ENCODE measurements at places on chromosomes 13 and 19.

- DNase-seq, result no peak
Measured at GRCh38 chr19:10971107-10971726, 10.4 kb downstream of the SMARCA4 start.

- no peak for DNase-seq
Measured at GRCh38 chr13:97108530-97108900, 113.6 kb upstream of the MBNL2 start.

DNA sequence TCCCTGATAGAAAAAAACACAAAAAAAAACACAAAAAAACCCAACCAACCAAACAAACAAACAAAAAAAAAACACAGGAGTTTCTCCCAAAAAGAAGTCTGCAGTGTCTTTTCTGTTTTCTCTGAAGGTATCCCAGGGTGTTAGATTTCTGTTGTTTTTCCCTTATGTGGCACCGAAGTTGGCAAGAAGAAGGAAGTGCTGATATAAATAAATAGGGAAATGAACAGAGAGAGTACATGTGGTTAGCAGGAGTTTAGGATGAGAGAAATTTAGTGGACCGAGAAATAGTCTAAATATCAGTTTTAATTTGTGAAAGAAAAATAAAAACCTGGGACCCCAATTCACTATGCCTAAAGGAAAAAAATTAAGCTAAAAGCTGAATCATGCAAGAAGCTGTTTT is 287.0 kb upstream of the SGCG start:
- DNase-seq, result no peak

- DNase-seq, result no peak
Measured at GRCh38 chr13:58893396-58893795, 1261.9 kb downstream of the PCDH17 start.

DNA sequence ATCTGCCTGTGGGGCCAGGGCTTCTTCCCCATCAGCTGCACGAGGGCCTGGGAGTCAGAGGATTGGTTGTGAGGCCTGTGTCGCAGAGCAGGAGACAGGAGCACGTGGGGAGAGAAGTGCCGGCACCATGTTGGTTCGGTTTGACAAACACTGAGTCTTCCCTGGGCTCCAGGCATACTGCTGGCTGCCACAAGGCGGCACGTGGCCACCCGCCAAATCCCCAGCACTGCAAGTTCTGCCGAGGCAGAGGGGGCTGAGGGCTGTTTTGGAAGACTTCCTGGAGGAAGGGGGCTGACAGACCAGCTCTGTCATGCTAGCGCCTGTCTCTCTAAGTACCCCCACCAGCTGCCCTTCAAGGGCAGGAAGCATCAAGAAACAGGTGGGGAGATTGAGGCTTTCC is 9.5 kb downstream of the SHANK1 start:
- no peak for DNase-seq

- DNase-seq, result no peak
Measured at GRCh38 chr13:75788481-75788981, 152.4 kb downstream of the LMO7 start.

GRCh38 chr19:30452931-30453330 is 80.7 kb downstream of the ZNF536 start:
- DNase-seq, result no peak

DNA sequence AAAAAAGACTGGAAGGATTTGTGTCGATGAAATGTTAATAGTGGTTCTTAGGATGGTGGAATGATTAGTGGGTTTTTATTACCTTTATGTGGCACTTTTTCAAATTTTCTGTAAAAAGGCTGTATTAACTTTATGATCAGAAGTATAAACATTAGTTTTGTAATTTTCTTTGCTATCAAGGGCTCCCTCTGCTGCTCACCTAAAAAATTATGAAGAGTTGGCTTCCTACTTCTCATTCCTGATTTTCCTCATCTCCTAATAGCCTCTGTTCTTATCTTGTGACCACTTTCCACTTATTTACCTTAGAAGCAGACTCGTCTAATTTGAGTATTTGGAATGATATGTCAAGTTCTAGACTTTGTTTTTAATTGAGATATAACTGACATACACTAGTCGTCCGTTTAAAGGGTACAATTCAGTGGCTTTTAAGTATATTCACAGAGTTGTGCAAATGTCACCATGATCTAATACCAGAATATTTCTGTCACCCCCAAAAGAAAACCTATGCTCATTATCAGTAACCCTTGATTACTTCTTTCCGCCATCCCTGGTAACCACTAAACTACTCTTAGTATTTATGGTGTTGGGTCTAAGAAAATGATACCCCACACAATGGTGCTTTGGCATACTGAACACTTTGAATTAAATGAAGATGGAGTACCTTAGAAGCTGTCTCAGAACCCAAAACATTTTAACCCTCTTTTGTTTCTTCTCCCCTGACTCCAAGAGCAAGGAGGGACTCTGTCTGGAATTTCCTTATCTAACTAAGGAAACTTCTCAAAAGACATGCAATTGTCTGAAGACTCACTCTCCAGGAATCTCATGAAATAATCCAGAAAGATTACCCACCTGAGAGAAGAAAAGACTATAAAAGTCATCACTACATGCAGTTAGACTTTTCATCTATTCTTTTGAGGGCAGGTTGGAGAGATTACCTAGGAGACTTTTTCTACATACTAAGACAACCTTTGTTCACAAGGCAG is 311.3 kb downstream of the DLEU7 start:
- DNase-seq, result no peak

DNA sequence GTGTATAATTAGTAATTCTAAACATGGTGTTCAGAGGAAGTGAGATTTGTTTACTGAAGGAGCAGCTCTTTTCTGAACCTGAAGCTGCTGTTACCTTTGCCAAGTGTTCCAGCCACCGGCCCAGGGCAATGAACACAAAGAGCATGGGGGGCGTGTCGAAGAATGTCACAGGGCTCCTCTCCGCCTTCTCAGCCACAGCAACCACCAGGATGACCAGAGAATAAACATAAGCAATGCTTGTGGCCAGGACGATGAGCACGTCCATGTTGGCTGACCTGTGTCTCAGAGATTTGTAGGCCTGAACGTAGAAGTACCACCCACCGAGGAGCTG is 53.1 kb downstream of the ATP7B start:
- no peak for DNase-seq

GRCh38 chr13:22126433-22127021 is 455.7 kb downstream of the FGF9 start:
- DNase-seq, result no peak

- DNase-seq, result no peak
Measured at GRCh38 chr13:78978381-78978998, 319.5 kb upstream of the OBI1 start.

DNA sequence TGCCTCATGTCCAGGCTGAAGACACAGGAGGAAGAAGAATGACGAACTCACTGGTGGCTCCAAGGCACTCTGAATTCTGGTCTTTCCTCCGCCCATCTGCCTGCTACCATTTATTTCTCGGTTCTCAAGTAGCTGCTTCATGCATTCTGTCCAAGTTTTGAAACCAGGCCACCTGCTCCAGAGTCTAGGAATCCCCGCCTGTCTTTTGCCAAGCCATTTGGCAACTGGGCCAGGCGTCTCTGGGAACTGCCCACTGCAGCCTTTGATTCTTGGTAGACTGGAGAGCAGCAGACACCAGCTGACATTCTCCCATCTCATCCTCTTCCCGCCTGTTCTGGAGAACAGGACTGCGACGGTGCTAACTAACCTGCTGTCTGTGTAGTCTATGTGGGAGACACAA is 10.8 kb downstream of the SLC35E1 start:
- DNase-seq, result no peak

GRCh38 chr13:80033286-80033685 is 307.6 kb downstream of the SPRY2 start:
- DNase-seq, result no peak

- no peak for DNase-seq
Measured at GRCh38 chr19:46355234-46356148, 8.6 kb downstream of the PPP5C start.
